Ammon's horn (tissue), 1 donor: ENCODE measurements at places on chromosomes 11 and 22.
A peak's percentile ranks its signal among the peaks of the same experiment; 100 is the strongest.

- DNase-seq: no peak
These were observed 22.6 kb upstream of the RCN1 start for GRCh38 chr11:32068134-32068870.

- DNase-seq: no peak
These were observed 29.6 kb downstream of the C22orf31 start for GRCh38 chr22:29032014-29032475.

- DNase-seq: peak; percentile 35
These were observed 40.0 kb downstream of the TENM4 start for GRCh38 chr11:79400717-79401330.

DNA sequence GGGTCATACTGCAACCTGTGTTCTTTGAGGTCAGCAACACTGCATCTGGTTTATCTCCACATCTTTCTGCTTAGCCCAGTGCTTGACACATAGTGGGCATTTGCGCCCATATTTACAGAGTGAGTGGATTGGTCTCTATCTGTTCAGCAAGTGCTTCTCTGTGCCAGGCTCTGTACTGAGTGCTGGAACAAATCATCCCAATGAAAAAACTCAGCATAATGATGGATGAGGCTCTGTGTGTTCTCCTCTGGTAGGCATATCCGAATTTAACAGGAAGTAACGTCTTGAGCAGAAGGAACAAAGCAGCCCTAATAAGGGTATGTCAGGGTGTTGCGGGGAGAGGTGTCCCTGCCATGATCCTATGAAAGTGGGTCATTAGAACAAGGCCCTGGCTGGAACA lies 46.0 kb downstream of the MCM5 start:
- no peak for DNase-seq

GRCh38 chr11:108142304-108142703 lies 20.9 kb downstream of the ACAT1 start:
- DNase-seq: no peak

DNA sequence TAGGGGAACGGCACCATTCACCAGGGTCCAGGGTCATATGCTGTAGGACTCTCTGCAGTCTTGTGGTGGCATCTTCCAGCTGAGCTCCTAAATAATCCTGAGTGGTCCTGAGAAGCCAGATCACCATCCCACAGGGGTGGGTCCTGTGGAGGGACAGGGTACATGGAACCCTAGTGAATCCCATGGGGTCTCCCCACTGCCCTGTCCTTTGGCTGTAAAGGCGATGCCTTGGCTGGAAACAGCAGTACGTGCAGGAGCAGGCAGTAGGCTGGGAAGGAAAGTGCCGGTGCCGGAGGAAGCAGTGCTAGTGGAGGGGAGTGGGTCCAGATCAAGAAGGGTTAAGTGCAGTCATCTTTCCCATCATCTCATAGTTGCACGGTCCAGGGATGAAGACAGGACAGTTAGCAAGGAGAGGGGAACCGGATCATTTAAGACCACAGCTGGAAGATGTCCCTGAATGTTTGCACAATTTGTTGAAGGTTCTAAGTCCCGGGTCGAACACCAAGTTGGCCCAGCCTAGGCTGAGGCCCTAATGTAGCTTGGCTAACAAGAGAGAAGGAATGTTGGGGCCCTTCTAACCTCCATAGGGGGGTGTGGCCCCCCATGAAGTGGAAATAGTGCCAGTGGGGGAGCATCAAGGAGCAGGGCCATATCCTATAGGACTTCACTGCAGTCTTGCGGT lies 18.1 kb downstream of the TSPAN32 start:
- DNase-seq: no peak

GRCh38 chr22:50585238-50585637 lies 2.6 kb upstream of the CHKB start:
- DNase-seq: no peak

DNA sequence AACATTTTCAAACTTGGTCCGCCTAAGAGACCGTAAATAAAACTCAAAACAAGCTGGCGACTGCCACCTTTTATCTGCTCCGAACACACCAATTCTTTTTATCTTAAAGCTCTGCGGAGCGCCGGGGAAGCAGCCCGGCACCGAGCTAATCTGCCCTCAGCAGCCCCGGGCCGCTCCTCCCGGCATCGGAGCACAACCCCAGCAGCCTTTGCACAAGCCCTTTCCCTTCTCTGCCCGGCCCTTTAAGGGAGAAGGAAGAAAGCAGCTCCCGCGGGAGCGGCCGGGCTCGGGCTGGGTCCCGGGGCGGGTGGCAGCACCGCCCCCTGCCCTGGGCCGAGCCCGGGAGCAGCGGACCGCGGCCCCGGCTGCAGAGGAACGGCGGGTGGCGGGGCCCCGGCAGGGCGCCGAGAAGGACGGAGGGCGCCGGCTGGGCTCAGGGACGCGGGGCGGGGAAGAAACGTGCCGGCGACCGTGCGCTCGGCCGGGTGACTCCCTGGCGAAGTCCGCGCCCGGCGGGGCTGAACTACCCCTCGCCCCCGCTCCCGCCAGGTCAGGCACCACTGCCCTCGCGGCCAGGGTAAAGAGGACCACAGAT lies 133.6 kb upstream of the C11orf58 start:
- peak; percentile 17 for DNase-seq

- DNase-seq: no peak
These were observed 3.5 kb downstream of the SYVN1 start for GRCh38 chr11:65130631-65131416.

DNA sequence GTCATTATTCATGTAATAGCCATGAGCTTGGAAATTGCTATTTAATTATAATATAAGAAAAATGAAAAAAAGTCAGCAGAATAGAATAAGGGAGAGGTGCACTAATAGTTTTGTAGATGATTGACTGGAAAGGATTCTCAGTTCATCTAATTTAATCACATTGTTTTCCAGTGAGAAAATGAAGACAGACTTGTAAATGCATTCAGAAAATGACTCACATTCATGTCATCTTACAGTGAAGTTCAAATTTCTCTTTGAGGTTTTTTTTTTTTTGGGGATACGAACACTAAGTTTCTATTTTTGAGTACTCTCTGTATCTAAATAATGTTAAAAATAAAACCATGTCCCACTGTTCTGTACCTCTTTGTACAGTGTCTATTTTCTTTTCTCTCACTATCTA lies 18.5 kb upstream of the OR4A16 start:
- no peak for DNase-seq

GRCh38 chr11:101390539-101390938 lies 193.3 kb downstream of the TRPC6 start:
- DNase-seq: no peak

DNA sequence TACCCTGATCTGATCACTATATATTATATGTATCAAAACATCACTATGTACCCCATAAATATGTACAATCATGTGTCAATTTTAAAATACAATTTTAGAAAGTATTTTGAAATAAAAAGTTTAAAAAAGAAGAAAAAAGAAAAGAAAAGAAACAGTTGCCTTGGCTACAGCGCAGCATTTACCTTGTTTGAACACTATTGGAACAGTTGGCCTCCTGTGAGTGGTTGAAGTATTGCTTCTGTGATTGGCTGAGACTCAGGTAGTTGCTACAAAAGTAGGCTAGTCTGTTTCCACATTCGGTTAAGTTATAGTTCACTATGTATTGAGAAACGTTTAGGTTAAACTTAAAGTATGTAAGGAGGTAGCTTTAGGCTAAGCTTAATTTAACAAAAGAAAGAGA lies 7.9 kb upstream of the DTX4 start:
- no peak for DNase-seq

DNA sequence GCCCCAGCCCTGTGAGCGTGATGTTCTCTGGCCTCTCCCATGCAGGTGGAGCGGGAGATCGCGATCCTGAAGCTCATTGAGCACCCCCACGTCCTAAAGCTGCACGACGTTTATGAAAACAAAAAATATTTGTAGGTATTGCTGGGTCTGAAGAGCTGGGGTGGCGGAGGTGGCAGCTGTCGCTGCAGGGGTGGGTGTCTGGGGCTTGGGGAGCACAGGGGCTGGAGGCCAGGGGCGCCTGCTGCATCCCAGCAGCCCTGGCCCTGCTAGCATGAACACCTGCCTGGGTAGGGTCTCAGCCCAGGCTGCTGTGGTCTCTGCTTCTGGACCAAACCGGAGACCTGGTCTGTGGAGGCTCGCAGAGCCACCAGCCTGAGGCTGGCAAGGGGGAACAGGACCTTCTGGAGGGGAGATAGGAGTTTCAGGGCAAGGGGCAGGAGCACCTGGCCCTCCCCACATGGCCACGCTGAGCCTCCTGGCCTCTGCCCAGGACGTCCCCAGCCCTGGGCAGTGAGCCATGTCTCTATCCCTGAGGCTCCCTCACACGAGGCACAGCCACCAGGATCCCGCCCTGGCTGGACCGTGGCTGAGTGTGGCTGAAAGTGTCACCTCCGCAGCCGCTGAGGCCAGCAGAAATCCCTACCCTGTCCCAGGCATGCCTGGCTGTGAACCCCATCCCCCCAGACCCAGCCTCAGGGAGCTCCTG lies 48.2 kb downstream of the MOB2 start:
- no peak for DNase-seq

- peak; percentile 31 for DNase-seq
These were observed 14.2 kb upstream of the APOBEC3A start for GRCh38 chr22:38943201-38943600.

GRCh38 chr11:70669871-70670675 lies 271.7 kb downstream of the CTTN start:
- DNase-seq: no peak

DNA sequence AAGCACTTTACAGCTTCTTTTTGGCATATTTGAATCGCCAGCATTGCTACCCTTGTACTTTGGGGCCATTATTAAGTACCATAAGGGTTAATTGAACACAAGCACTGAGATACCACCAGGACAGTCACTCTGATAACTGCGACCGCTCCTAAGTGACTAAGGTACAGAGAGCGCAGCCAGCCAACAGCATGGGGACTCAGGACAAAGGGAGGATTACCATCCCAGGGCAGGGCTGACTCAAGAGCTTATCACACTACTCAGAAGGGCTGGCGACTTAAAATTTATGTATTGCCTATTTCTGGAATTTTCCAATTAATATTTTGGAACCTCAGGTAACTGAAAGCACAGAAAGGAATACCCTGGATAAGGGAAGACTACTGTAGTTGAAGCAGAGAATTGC lies 479 bp downstream of the ZNF280A start:
- DNase-seq: no peak

- DNase-seq: peak; percentile 40
These were observed 7.1 kb upstream of the FLI1 start for GRCh38 chr11:128686745-128687177.

GRCh38 chr22:26431261-26431995 lies 2.4 kb downstream of the ASPHD2 start:
- no peak for DNase-seq

GRCh38 chr11:4495487-4495886 lies 13.0 kb downstream of the OR52K1 start:
- no peak for DNase-seq

- peak; percentile 80 for DNase-seq
These were observed 47.3 kb downstream of the NRXN2 start for GRCh38 chr11:64675450-64676260.

DNA sequence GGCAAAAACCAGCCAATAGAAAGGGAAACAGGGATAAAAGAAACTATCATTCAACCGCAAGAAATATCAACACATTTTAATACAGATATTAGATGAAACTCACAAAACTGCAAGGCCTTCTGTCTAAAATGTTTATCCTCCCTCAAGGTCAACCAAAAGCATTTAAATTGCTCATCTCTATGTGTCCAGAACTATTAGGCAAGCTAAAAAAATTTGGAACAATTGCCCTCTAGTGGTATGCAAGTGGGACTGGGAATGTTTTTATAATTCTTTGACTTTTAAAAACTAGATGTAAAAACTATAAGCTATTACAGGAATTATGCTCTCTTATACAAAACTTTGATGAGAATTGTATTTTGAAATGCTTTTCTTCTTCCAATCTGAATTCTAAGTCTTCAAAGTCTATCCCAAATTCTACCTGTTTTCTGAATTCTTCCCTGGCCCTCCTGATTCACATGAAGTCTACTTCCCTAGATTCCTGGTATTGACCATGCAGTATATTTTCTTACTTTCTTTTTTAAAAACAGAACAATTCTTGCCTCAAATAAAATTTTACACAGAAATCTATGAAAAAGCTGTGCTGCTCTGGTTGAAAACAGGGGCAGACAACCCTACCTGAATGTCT lies 4.9 kb downstream of the CWC15 start:
- no peak for DNase-seq
